GM23248 (cell line): ENCODE measurements at places on chromosomes 12 and 14. TPM values are rescaled to one million over a fixed set of nuclear protein-coding genes. Genes with fewer than 3 reads are reported as not detected.

The ZDHHC22 gene
- not detected in 2 replicates for total RNA-seq

The NR2C1 gene
- total RNA-seq, result 19.5 and 28.0 TPM in 2 replicates

The MNAT1 gene
- total RNA-seq, result 32.5 and 53.8 TPM in 2 replicates

GRCh38 chr12:38880288-38880687 lies 25.1 kb downstream of the CPNE8 start:
- no peak for DNase-seq

DNA sequence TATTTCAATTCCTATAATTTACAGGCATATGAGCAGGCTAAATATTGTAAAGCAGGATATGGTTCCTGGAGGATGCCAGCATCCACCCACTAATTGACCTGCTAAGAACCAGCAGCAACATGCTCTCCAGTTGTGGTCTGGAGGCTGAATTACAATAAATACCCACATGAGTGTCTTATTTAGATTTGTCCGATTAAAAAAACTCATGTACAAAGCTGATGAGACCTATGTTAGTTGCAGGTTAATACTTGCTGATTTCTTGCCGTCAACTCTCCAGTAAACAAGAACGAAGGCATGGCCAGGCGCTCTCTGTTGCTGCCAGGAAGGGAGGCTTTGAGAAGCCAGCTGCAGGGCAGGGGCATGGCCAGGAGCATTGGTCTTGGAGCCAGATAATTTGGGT lies 169.3 kb upstream of the PRICKLE1 start:
- DNase-seq, result no peak

- no peak for DNase-seq
Measured at GRCh38 chr12:130418251-130418650, 80.6 kb downstream of the PIWIL1 start.

GRCh38 chr12:6297170-6297569 lies 13.3 kb upstream of the PLEKHG6 start:
- DNase-seq, result no peak

DNA sequence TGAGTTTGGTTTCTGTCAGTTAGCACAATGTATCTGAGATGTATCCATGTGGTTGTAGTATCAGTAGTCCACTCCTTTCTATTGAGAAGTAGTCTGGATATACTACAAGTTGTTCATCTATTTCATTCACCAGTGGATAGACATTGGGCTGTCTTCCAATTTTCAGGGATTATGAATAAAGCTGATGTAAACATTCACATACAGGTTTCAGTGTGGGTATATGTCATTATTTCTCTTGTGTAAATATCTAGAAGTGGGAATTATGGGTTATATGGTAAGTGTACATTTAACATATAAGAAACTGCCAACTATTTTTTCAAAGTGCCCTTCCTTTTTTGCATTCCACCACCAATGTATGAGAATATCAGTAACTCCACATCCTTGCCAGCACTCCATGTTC lies 35.9 kb downstream of the PHLDA1 start:
- DNase-seq, result no peak

GRCh38 chr14:23492618-23493272 lies 23.2 kb downstream of the NGDN start:
- DNase-seq, result peak; percentile 53

DNA sequence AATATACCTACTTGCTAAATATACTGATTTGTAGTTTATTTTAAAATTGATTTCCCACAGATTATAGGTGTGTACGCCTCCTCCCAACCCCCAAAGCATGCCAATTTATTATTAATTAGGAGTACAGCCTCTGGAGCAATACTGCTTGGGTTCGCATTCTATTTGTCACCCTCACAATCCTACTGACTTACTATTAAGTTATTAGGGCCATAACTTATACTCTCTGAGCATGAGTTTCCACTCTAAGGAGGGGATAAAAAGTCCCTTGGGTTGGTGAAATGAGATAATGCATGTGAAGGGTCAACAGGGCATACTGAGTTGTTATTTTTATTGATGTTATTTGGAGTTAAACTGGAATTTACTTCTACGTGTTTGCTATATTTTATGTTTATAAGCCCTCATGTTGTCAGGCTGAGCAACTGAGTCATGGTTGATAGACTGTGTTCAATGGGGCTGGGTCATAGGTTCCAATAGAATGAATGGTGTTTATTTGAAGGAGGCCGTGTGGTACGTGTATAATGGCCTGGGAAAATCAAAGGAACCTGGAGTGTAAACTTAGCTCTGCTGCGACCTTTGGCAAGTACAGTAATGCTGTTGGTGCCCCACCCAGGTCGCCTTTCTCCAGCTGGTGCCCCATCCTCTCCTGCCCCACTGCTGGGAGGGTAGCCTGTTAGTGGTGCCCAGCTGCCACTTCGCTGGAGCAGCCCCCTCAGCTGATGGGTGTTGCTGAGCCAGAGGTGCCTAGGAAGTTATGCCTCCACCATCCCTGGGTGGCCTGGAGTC lies 99.3 kb upstream of the PTPRB start:
- DNase-seq, result no peak
